ENCODE measurements at places on chromosomes 6 and 20. TPM values are rescaled to one million over a fixed set of nuclear protein-coding genes. Genes with fewer than 3 reads are reported as not detected.

MYCT1 gene
- total RNA-seq: 0.11 TPM

CCM2L gene
- 0.41 TPM for total RNA-seq

PGC gene
- total RNA-seq: not detected

ELOVL4 gene
- 1.2 TPM for total RNA-seq

CEP85L gene
- total RNA-seq: 2.0 TPM

COX4I2 gene
- not detected for total RNA-seq

MUC22 gene
- not detected for total RNA-seq

HAO1 gene
- total RNA-seq: not detected

MOXD1 gene
- total RNA-seq: 1.5 TPM

OGFRL1 gene
- total RNA-seq: 5.6 TPM

COL21A1 gene
- total RNA-seq: 0.60 TPM

ARMH2 gene
- not detected for total RNA-seq

PKHD1 gene
- total RNA-seq: not detected

HLA-DQB2 gene
- total RNA-seq: not detected

HLA-DRB1 gene
- not detected for total RNA-seq

SLC35D3 gene
- not detected for total RNA-seq

HLA-DMA gene
- total RNA-seq: 3.4 TPM

MACROD2 gene
- total RNA-seq: 1.4 TPM

SLC35F1 gene
- total RNA-seq: not detected

MLN gene
- not detected for total RNA-seq

FHL5 gene
- total RNA-seq: not detected

SAPCD1 gene
- total RNA-seq: 5.9 TPM

WFDC10B gene
- total RNA-seq: not detected

CFB gene
- total RNA-seq: 2.0 TPM

CYP39A1 gene
- 0.13 TPM for total RNA-seq

Measured in A549 treated with ZK216348 at 1 μM for 4 hours (cell line).